ENCODE measurements at places on chromosomes 1 and 21.
A peak's percentile ranks its signal among the peaks of the same experiment; 100 is the strongest.

DNA sequence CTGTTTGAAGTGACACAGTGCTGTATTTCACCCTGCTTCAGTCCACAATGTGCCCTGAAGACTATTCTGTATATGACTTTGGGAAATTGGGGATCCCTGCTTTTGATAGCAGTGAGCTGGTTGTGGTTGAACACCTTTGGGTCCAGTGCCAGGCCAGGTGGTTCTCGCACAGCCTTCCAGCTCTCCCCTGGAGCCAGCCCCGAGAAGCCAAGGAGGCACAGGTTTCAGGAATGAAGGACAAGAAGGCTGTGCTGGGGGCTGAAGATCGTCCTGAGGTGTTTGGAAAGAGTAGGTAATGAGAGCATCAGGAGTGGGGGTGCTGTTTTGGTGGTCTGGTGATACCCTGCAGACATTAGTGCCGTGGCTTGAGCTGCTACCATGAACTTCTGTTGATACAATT lies 131.4 kb upstream of the COL6A1 start:
- DNase-seq, result no peak

DNA sequence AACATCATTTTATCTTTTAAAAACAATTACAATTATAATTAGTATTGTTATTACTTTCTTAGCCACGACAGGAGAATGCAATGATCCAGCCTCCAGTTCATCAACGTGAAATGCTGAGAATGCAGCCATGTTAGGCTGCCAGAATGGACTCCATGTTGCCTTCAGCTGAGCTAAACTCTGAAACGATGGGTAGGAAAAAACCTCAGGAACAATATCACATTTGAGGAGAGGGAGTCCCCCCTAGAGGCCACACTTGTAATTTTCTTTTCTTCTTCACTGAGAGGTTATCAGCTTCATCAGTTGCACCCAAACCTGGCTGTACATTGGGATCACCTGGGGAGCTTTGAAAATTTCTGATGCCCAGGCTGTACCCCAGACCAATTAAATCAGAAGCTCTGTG lies 34.6 kb upstream of the DNAH14 start:
- no peak for DNase-seq

GRCh38 chr1:24319312-24319863 lies at the start of gene GRHL3:
TSS of gene GRHL3 (plus strand) at chr1:24319357. CDS start at chr1:24319552, 195 bp downstream.
- no peak for DNase-seq

GRCh38 chr1:157086299-157086698 lies 13.3 kb downstream of the ETV3L start:
- no peak for DNase-seq

DNA sequence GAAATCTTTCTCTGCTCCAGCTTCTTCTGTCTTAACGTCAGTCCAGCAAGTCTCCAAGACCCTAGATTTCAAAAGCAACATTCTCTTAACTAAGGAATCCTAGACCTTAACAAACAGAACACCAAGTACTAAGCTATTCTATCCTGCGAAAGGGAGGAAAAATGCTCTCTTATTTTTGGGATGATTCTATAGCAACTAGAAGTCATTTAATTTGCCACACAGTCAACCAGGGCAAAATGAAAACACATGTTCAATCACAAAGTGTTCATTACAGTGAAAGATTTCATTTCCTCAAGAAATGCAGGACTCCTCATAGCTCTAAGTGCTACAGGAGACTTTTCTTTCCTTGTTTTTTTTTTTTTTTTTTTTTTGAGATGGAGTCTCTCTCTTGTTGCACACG lies 36.2 kb upstream of the DOCK7 start:
- no peak for DNase-seq

GRCh38 chr1:5770981-5771765 lies 221.1 kb downstream of the NPHP4 start:
- DNase-seq, result no peak

GRCh38 chr21:20026543-20026942 lies 971.7 kb upstream of the NCAM2 start:
- DNase-seq, result no peak

- DNase-seq, result no peak
Observed at GRCh38 chr1:115832651-115833050, 8.3 kb downstream of the NHLH2 start.

DNA sequence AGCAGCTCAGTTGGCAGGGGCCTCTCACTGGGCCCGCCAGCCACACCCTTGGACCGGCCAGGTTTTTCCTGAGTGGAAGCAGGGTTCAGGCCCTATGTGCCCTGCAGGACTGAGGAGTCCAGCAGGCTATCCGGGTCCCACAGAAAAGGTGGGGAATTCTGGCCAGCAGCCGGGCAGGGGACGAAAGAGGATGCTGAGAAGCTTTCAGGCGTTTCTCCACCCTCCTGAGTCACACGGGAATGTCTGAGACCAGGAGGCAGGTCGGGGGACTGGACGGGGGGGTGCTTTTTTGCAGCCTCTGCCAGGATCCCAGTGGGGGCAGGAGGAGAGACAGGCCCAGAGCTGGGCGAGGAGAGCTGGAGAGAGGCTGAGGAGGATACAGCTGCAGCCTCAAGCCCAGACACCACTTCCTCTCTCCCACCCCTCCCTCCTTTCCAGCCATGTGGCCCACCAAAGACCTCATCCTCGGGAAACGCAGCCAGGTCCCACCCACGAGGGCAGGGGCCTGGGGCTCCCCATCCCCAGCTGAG lies 105.4 kb downstream of the SPSB1 start:
- DNase-seq, result no peak

DNA sequence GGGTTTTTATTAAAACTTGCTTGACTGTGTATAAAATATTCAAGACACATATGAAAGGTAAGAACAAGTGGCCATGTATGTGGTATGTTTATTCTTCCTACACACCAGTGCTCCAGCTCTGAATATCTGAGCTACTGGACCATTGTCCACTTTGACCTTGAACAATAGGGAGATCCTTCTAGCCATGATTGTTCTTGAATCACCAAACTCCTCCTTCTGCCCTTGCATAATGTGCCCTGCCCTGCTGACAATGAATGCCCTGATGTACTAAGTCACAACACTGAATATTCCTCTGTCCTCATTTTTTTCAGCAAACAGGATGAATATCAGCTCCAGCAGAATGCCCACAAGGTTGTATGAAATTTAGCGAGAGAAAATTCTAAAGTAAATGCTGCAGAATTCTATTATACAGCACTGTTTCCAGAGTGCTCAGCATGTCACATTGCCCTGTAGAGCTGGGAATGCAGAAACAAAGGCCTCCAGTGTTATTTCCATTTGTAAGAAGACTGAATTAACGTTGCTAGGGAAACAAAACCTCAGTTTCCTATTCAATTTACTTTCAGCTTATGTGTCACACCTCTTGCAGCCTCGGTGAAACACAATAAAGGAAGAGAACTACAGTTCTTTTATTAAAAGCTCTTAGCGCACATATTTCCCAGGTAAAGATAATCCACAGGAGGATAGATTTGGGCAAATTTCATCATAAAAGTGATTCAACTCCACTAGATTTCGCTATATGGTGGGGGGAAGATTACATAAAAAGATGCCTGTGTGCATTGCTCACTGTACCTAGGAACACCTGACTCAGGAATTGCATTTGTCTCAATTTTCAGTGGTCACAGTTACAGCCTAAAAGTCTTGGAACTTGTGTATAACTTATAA lies 187.4 kb upstream of the ATP1B1 start:
- DNase-seq, result no peak

- no peak for DNase-seq
Observed at GRCh38 chr1:30196872-30197638, 526.3 kb downstream of the MATN1 start.

- DNase-seq, result no peak
Observed at GRCh38 chr1:82903626-82904025, 1095.3 kb downstream of the TTLL7 start.

- no peak for DNase-seq
Observed at GRCh38 chr1:39646232-39647081, 7.0 kb upstream of the HEYL start.

DNA sequence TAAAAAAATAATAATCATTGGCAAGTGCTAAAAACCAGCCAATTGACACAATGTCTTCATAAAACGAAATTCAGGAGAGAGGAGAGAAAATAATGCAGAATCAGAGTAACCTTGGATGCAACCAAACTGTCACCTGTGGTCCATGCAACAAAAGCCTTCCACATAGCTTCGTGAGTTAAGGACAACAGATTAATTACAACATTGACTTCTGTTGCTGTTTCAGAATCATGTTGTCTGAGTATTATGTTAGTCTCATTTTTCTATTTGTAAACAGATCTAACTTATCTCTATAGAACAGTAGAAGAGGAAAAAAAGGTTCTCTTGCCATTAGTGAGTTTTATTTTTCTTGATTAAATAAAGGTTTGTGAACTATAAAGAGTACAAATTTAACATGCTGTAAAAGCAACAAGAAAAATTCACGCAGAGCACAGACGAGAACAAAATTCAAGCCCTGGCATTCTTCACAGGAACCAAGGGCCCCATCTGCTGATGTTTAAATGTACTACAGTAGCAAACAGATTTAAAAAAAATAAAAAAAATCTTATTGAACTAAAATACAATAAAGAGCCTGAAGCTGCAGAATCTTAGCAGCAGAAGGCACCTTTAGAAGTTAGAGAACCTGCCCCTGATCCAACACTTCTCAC lies 381.1 kb upstream of the PKN2 start:
- DNase-seq, result no peak

DNA sequence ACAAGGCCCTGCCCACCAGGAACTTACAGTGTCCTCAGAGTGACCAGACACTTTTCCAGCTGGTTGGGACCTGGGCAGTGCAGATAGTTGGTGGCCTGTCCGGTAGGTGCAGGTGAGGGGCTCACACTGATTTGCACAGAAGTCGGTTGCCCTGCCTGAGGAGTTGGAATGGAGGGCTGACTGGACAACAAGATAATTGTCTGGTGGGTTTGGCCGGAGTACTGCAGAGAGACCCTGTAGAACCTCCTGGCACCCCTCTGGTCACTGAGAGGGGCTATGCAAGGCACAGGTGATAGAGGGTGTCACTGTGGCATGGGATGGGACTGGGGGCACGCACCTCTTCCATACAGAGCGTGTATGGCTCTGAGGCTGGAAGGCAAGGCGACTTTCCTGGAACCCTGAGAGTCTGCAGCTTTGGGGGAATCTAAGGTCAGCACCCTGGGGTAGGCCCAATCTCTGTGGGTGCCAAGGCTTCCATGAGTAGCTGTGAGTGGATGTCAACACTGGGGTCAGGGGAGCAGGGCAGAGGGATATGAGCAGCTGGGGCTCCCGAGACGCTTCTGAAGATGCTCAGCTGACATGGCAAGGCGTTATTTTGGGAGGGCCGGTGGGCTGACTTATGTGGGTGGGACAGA lies 7.6 kb upstream of the PLA2G2D start:
- DNase-seq, result no peak

DNA sequence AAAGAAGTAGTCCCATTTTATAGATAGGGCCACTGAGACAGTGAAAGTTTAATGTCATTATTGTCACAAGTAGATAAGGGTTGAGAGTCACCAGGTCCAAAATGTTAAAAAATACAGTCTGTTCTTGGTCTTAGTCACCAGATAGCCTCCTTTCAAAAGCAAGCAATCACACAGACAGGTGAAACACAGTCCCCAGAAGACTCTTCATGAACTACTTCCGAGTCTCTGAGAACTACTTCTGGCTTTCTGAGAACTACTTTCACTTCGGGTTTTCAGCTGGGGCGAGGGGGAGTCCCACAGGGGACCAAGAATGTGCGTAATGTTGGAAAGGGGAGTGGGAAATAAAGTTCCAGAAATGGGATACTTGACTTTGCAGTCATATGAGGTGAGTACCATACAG lies 143.2 kb downstream of the HHIPL2 start:
- no peak for DNase-seq

- DNase-seq, result no peak
Observed at GRCh38 chr1:157030728-157031127, 14.8 kb downstream of the ARHGEF11 start.

- peak; percentile 75 for DNase-seq
Observed at GRCh38 chr1:8822373-8823294, 5.2 kb upstream of the RERE start.

DNA sequence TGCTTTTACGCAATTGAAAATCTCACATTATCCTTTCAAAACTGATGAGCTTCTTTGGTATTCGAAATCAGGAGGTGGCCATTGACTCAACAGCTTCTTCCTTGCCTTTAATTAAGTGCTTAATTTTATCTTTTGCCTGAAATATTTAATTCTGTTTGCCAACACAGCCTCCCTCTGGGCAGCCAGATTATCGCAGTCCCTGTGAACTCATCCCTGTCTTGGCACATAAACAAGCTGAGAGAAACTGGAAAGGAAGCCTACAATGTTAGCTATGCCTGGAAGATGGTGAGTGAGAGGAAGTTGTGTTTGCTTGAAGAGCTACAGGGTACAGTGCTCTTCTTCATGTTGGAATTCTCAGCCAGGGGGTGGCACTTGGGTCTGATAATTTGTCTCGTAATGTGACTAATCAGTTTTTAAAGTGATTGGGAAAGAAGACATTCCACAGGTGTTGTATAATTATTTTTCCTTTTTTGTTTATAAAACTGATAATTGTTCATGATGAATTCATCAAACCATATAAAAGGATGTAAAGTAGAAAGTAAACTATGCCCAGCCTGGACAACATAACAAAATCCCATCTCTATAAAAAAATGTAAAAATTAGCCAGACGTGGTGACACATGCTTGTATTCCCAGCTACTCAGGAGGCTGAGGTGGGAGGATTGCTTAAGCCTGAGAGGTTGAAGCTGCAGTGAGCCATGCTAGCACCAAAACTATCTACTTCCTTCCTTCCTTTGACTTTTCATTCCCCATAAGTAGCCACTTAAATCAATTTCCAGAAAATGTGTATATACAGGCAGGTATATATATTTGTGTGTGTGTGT lies 90.1 kb upstream of the RAVER2 start:
- no peak for DNase-seq

- DNase-seq, result no peak
Observed at GRCh38 chr1:18707696-18708257, 77.1 kb downstream of the PAX7 start.

- DNase-seq, result no peak
Observed at GRCh38 chr1:27689423-27690173, 17.6 kb upstream of the IFI6 start.

- no peak for DNase-seq
Observed at GRCh38 chr1:1361982-1362423, 3.6 kb upstream of the MXRA8 start.

DNA sequence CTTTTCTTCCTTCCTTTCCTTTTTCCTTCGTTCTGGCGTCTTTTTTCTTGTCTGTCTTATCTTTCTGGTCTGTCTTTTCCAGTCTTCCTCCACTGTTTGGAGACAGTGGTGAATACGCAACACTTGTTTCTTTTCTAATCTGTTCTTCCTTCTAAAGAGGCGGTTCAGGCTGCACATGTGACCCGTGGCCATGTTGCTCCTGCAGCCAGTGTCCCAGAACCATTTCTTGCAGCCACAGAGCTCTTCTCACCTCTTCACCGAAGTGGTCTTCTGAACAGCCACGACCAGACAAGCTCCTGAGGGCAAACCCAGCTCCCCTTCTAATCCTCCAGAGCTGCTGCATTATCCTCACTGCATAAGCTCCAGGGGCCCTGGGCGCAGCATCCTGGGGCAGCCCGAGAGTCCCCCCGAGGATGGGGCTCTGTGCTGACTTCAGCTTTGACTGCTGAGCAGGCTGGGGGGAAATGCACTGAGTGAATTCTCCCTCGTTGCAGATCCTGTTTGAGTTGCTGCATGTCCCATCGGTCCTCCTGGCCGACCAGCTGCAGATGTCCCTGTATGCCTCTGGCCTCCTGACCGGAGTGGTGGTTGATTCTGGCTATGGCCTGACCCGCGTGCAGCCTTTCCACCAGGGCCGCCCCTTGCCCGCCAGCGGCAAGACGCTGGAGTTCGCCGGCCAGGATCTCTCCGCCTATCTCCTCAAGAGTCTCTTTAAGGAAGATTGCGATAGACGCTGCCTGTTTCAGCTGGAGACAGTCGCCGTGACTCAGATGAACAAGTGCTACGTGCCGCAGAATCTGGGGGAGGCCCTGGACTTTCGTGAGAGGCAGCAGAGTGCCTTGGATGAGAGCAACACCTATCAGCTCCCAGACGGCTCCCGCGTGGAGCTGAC lies 70.4 kb downstream of the ACTL8 start:
- DNase-seq, result no peak
